Bronchial epithelial cell (primary cell): ENCODE measurements at places on chromosomes 6 and 20.

GRCh38 chr6:7311176-7311575 lies 1.8 kb downstream of the SSR1 start:
- DNase-seq: no peak

GRCh38 chr20:53001498-53002301 lies 29.5 kb downstream of the TSHZ2 start:
- DNase-seq: no peak

GRCh38 chr6:18579869-18580268 lies 192.7 kb downstream of the RNF144B start:
- DNase-seq: no peak

DNA sequence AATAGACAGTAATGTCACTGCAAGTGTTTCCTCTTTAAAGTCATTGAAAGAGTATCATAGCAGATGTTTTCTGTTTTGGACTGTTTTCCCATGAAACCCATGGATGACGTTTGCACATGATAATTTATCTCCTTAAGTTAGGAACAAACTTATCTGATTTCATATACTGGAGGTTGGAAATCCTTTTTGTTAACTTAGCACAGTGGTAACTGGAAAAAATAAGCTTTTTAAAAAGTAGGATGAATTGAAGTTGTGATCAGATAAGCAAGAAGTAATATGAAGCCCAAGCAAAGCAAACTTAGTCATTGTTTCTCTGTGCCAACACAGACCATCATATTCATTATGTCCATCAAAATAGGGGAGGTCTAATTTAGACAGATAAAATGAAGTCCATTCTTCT lies 61.6 kb downstream of the PLCB4 start:
- DNase-seq: no peak

DNA sequence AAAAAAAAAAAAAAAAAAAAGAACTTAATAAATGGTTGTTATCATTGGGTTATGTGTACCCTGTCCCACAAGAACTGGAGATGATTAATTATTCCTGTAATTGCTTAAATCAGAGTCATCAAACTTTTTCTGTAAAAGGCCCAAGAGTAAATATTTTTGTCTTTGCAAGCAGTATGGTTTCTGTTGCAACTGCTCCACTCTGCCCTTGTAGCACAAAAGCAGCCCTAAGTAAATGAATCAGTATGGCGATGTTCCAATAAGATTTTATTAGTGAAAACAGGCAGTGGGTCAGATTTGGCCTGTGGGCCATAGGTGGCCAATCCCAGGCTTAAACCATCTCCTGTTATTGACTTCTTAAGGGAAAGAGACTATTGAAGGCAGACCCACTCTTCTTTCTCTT lies 252.7 kb downstream of the TSHZ2 start:
- DNase-seq: no peak

GRCh38 chr6:21780679-21781078 lies 187.1 kb downstream of the SOX4 start:
- DNase-seq: no peak

GRCh38 chr6:93915961-93916360 lies 496.6 kb upstream of the EPHA7 start:
- peak; percentile 11 for DNase-seq

GRCh38 chr6:136235233-136235564 lies 14.9 kb downstream of the MTFR2 start:
- DNase-seq: peak; percentile 88

GRCh38 chr6:140271759-140272377 lies 897.4 kb upstream of the CITED2 start:
- no peak for DNase-seq

DNA sequence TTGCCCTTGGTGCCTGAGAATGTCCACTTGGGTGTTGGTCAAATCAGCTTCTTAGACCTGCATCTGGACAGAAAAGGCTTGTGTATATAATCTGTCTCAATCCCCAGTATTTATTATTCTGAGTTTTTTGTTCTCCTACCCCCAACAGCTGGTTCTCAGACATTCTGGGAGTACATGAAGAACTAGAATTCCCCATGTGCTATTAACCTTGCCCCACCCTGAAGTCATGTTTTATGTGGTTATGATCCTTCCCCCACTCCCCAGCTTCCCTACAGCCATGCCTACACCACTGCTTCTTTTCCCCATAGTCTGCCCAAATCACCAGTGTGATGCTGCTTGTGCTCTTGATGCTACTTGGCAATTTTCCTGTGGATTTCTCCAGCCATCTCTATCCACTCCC lies 157.0 kb downstream of the ADAT2 start:
- no peak for DNase-seq

GRCh38 chr6:133265066-133265465 lies 23.9 kb downstream of the EYA4 start:
- no peak for DNase-seq

- DNase-seq: no peak
Measured at GRCh38 chr6:32623693-32624092, 13.5 kb upstream of the HLA-DQA1 start.

DNA sequence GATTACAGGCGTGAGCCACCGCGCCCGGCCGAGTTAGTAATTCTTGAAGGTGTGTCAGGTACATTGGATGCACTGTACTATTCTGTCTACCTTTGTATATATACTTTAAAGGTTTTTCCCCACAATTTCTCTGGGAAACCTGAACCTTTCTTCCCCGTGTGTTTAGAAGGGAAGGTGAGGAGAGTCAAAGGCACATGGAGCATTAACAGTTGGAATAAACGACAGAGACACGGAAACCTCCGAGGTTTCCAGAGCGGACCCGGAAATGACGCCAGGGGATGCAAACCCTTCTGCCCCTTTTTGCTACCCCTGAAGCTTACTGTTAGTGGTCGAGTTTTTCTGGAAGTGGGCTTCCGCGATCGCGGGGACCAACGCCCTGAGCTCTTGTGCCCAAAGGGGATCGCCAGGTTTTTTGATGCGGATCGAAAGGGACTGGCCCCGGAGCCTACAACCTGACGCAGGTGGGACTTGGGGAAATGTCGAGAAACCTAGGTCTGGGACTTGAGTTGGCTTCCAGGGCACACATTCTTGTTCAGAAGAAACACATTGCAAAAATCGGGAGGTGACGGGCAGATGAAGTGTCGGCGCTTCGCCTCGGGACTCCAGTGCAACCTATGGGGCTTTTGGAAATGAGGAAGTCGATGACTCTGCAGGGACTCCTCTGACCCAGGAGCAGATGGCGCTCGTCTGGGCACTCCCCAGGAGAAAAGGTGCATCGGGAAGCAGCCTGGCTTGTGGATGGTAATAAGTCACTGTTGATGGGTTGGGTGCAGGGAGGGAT lies 218.2 kb downstream of the OR2B2 start:
- peak; percentile 60 for DNase-seq

DNA sequence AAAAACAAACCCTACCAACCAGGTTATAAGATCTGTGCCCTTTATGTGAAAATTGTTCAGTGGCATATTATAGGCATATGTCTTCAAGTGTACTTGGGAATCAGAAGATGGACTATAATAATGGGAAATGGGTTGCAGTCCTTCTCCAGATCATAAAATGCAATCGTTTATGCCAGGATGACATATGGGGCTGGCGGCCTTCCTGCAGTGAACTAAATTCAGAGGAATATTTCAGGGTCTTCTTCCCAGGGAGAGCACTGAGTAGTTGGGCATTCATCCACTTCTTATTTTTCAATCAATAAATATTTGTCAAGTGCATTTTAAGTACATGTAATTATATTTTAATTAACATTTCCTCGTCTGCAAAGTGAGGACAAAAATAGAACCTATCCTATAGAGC lies 176.2 kb upstream of the CNR1 start:
- no peak for DNase-seq

DNA sequence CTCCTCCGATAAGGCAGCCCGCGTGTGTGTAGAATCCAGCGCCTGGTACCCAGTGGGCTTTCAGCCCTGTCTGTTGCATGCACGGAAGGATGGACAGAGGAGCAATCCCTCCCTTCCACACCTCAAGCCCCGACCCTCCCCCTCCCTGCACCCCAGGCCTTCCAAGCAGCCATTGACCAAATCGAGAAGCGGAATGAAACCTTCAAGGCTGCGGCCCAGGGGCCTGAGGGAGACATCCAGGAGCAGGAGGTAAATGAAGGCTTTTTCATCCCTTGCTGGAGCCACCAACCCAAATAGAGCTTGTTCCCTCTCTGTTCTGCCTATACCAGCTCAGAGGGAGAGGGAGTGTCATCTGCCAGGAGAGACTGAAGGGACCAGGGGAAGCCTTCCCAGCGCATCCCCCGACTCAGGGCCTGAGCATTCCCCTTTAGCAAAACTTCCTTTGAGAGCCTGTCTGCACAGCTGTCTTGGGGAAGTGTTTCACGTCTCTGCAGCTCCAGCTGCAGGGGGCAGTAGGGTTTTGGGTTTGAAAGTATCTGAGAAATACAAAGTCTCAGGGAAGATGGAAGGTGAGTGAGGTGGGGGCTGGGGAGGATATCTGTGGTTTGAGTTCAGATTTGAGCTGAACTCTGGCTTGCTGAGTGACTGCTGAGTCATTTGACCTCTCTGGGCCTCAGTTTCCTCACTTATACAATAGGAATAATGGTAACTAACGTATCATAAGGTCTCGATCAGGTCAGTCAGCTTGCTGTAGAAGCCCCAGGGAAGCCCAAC lies 16.1 kb downstream of the FGD2 start:
- DNase-seq: peak; percentile 63

GRCh38 chr6:27321901-27322300 lies 9.8 kb upstream of the POM121L2 start:
- DNase-seq: no peak

DNA sequence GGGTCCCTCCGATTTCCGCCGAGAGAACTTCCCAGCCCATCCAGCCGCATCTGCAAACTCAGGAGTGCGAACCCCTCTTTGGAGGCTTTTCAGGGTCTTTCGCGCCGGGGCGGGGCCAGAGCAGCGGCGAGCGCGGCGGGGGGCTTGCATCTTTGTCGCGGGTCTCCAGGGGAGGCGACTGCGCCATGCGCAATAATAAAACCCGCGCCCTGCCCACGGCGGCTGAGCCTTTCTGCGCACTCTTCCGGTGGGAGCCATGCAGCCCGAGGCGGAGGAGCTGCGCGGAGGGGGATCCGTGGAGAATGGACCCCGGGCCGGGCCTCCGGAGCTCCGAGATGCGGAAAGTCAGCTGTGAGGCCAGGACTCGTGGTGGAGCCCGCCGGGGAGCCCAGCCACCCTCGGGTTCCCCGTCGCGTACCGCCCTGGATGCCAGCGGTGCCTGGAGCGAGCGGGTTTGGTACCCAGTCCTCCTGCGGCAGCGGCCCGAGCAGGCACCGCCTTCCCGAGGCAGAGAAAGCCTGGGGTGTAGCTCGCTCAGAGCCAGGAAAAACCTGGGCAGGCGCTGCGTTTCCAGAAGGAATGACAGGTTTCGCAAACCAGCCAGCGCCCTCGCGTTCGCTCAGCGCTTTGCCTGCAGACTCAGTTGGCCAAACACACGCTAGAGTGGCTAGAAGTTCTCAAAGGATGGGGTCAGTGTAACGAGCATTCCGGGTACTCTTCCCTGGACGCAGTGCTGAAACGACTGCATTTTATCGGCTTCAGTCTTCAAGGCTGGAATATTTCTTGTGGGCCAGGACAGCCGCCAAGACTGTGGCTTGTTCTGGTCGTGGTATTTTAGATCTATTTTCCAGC lies 1.2 kb downstream of the AKAP12 start:
- DNase-seq: peak; percentile 58

- DNase-seq: no peak
Measured at GRCh38 chr6:116685437-116685993, 4.5 kb downstream of the KPNA5 start.

DNA sequence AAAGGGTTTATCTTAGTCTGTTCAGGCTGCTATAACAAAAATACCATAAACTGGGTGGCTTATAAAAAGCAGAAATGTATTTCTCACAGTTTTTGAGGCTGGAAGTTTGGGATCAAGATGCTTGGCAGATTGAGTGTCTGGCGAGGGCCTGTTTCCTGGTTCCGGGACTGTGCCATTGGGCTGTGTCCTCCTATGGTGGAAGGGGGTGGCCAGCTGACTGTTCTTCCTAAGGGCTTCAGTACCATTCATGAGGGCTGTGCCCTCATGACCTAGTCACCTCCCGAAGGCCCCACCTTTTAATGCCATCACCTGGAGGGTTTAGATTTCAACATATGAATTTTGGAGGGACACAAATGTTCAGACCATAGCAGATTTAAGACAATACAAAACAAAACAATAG lies 91.2 kb downstream of the ARID1B start:
- no peak for DNase-seq

DNA sequence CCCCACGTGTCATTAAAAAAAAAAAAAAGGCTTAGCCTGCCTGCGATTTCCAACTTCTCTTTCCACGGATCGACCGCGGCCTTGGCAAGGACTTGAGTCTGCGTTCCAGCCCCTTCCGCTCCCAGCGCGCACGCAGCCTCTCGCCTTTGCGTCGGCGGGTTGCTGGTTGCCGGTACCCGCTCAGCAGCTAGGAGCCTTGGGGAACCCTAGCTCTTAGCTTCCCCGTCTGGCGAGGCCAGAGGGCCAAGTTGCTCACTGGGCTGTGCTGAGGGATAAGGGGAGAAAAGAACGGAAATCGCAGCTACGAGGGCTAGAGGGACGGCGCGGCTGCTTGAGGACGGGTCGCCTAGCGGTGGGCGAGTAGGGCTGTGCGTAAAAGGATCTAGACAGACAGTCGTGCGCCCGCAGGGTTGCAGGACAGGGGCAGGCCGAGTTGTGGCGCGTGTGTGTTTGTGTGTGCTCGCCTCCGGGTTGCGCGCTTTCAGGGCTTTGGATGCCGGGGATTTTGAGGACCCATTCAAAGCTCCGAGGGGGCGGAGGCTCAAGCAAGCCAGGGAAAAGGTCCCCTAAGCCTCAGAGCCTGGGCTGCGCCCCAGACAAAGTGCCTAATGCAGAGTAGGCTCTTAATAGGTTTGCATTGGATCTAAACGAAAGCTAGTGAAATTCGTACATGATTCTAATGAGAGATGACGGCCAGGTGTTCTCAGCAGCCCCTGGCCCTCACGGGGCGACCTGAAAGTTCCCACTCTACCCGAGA lies 40.5 kb upstream of the OSTM1 start:
- DNase-seq: peak; percentile 29

- DNase-seq: peak; percentile 35
Measured at GRCh38 chr6:5099537-5099936, 14.4 kb downstream of the PPP1R3G start.

GRCh38 chr6:33132081-33132524 lies 56.3 kb downstream of the HLA-DPB1 start:
- no peak for DNase-seq

- DNase-seq: no peak
Measured at GRCh38 chr20:11797156-11797555, 120.5 kb upstream of the BTBD3 start.

DNA sequence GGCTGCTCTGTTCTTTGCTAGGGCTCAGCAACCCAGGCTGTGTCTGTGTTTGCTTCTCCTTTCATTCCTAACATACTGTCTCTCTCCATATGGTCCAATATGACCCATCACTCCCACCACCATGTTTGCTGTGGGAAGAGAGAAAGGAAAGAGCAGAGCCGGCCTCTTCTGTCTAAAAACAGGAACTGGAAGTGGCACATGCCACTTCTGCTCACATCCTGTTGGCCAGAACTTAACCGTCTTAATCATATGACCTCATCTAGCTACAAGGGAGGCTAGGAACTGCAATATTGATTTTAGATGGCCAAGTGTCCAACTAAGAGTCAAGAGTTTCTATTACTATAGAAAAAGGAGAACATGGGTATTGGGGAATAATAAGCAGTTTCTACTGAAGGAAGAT lies 212.5 kb upstream of the CHD6 start:
- DNase-seq: no peak

GRCh38 chr6:44415873-44416502 lies 28.5 kb downstream of the CDC5L start:
- peak; percentile 41 for DNase-seq

GRCh38 chr20:52434041-52434425 lies 242.5 kb upstream of the ZFP64 start:
- no peak for DNase-seq
